Stimulated activated CD8-positive, alpha-beta memory T cell treated with anti-CD3 and anti-CD28 coated beads, Interleukin-2, amount 100 ng/mL, for 48 hours (primary cell): ENCODE measurements at places on chromosomes 2 and 18.

DNA sequence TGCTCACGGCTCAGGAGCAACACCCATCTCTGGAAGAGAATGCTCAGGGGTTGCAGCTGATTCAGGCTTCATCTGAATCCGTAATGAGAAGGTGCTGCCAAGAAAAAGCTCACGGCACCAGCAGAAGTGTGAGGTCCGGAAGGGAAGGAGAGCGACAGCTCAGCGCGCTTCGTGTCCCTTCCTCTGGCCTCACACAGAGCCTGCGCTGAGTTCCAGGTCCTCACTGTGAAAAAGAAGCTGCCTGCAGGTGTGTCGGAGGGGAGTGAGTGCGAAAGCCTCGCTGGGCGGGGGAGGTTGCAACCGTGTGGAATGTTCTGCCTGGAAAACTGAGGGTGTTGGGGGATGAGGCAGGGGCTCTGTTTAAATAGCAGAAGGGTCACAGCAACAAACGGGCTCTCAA is 76.2 kb upstream of the TWIST2 start:
- DNase-seq, result no peak

- DNase-seq, result no peak
Observed at GRCh38 chr2:6556755-6557154, 309.0 kb downstream of the CMPK2 start.

DNA sequence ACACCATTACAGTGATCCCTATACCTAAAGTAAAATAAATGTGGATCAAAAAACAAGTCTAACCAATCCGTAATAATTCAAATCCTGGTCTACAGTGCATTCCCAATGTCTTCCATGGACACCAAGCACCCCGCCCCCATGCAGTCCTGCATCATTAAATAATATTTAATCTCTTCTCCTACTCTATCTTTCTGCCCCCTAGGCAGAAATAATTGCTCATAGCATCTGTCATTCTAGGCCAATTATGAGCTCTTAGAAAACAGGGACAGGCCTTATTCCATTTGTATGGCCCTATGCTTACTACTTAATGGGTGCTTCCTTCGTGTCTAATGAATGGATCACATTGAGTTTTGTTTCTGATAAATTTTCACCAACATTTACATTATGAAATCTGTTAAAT is 66.4 kb downstream of the PAX3 start:
- no peak for DNase-seq

- DNase-seq, result no peak
Observed at GRCh38 chr2:137231628-137232027, 466.3 kb downstream of the THSD7B start.

DNA sequence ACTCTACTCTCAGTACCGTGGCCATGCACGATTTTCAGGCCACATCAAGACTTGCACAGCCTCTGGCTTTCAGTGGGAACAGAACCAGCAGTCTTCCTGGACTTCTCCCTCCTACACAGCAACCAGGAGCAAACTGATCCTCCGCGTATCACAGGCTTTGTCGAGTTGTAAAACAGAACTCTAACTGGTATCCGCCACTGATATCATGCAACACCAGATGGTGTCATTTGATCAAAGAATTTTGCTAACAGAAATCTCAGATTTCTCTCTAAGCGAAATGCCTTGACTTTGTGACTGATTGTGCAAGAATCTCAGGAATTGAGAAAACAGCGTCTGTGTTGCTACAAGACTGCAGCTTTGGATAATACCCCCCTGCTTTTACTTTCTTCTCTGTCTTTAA is 85.7 kb downstream of the COPS8 start:
- DNase-seq, result no peak

DNA sequence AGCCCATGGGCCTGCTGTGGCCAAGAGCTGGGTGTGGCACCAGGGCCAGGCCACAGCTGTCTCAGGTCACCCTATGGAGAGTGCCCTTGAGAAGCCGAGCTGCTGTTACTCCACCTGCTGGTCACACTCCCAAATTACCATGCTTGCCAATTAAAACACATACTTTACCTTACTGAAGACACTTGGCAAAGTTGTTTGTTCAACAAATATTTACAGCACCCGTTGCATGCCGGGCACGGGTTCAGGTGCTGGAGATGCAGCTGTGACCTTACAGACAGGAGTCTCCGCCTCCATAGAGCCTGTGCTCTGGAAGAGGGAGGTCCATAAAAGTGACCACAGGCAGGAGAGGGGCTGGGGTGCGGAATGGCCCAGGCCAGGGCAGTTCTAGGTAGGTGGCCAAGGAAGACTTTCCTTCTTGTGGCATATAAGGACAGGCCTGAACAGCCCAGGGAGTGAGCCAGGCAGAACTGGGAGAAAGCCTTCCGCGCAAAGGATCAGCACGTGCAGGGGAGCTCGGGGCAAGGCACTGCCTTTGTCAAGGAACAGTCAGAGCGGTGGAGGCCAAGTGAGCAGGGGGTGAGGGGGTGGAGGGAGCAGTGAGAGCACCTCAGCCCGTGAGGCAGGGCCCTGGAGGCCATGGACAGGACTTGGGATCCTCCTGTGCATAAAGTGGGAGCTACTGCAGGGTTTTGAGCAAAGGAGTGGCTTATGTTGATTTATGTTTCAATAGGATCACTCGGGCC is 23.6 kb upstream of the RBM44 start:
- peak; percentile 33 for DNase-seq
